Cerebellar nuclear complex (tissue), 1 donor: ENCODE measurements at places on chromosomes 2 and 18.

DNA sequence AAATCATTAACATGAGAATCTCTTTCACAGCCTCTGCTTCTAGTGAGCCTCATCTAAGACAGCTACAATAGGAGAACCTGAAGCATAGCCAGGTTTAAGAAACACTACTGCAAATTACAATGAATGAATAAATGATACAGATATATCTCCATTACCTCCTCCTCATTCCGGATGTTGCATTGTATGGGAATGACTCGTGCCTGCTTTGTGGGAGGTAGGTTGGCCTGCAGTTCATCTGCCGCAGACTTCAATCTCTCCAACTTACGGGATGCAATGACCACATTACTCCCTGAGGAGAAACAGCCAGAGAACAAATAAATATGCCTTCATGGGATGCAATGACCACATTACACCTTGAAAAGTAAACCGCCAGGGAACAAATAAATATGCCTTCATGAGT, 15.4 kb downstream of the PECR start:
- DNase-seq = no peak

DNA sequence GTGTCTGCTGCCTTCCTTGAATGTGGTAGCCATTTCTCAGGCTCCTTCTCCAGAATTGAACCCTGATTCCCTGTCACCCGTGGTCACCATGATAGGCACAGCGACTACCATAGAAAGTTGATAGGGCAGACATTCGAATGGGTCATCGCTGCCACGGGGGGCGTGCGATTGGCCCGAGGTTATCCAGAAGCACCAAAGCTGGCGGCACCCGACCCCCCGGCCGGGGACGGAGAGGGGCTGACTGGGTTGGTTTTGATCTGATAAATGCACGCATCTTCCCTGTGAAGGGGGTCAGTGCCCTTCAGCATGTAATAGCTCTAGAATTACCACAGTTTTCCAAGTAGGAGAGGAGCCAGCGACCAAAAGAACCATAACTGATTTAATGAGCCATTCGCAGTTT, 94.0 kb upstream of the ANKRD30BL start:
- DNase-seq = no peak

DNA sequence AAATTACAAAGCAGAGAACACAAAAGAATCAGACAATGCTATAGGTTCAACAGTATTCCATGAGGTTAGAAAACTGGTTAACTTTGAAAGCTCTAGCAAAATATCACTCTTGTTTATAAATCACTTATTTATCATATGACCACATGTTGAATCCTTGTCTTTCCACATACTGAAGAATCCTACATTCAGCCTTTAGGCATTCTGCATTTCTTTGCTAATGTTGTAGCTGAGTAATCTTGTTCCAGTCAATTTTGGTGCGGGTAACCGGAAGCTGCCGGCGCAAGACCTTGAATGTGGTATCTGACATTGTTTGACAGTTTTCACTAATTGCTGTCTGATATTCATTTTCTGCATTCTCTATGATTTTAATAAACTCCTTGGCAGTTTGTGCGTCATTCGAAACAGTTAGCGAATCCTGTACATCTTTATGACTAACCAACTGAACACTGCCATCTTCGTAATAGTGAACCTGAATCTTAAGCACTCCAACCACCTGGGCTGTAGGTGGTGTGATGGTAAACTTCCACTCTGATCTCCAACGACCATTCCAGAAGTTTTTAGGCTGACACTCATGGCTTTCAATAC, 154.1 kb downstream of the BAZ2B start:
- DNase-seq = no peak

DNA sequence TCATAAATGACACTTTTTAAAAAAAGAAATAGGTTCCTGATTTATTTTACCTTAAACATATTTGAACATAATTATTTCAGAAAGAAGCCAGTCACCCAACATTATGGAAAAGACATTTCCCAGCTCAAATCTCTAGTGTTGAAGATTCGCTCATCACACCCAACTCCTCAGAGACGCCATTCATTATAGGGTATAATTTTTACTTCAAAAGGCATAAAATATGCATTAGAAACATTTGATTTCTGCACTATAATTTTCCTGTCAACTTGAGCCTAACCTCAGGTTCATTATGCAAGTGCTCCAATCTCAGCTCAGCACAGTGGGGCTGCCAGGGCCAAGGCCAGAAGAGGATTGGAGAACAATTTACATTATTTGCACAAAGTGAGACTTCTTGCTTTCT, 58.8 kb upstream of the TTN start:
- no peak for DNase-seq

DNA sequence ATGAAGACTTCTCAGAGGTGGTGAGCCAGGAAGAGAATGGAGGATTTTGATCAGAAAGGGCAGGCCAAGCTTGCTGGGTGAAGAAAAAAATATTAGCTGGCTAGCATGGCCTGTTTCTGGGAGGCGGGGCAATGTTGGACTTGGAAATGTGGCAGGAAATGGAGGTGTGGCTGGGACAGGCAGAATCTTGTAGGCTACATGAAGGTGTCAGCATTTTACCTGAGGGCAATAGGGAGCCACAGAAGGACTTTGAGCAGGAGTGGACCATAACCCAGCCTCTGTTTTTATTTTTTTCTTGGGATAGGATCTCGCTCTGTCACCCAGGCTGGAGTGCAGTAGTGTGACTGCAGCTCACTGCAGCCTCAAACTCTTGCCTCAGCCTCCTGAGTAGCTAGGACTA, 31.7 kb downstream of the EMX1 start:
- DNase-seq = no peak

DNA sequence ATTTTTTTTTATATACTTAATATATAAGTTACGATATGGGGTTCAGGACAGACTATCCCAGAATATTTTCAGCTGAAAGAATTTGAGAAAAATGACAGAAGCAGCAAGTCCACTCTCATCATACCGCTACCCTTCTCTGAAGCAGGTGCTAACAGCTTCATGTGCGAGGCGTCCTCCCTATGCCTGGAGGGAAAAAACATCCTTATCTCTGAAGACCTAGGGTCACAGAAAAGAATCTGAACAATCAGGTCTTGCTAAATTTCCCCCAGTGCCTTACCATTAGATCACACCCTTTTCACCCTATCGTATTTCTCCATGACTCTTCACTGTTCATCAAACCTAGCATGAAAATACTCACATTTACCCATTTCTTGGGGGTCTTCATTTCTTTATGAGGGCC, 51.9 kb upstream of the CREB1 start:
- no peak for DNase-seq

DNA sequence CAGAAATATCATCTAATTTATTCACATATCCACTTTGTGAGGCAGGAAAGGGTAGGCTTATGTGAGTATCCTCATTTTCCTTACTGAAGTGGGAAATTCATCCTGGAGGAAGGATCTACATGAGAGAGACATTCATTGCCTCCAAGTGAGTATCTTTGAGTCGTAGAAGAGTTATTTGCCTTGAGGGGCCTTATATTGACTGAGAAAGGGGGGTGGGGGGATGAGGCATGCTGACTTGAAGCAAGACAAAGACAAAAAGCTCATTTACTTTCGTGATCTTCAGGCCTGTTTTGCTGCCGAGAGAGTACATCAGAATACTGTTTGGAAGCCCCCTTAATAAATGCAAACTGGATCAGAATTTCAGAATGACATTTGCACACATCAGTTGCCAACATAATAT, 17.6 kb upstream of the NEDD4L start:
- no peak for DNase-seq

- no peak for DNase-seq
Observed at GRCh38 chr18:42339372-42339771, 384.3 kb downstream of the PIK3C3 start.

DNA sequence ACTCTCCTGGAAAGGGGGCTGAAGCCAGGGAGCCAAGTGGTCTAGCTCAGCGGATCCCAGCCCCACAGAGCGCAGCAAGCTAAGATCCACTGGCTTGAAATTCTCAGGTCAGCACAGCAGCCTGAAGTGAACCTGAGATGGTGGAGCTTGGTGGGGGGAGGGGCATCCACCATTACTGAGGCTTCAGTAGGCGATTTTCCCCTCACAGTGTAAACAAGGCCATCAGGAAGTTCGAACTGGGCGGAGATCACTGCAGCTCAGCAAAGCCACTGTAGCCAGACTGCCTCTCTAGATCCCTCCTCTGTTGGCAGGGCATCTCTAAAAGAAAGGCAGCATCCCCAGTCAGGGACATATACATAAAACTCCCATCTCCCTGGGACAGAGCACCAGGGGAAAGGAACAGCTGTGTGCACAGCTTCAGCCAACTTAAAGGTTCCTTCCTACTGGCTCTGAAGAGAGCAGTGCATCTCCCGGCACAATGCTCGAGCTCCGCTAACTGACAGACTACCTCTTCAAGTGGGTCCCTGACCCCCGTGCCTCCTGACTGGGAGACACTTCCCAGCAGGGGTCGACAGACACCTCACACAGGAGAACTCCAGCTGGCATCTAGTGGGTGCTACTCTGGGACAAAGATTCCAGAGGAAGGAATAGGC, 282.3 kb upstream of the EPC2 start:
- DNase-seq = no peak

DNA sequence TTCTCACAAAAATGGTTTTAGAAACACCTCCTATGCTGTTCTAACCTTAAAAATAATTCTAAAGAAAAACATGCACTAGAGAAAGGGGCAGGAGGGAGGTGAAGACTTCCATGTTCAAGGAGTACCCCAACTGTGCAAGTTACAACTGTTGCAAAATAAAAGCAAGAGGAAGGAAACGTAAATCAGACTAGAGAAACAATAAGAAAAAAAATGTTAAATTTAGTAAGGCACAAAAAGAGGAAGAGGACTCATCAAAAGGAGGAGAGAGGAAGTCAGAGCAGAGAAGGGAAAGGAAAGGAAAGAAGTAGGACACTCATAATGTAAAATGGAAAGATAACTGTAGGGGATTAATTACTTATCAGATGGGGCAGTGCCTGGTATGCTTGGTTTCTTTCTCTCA, 34.1 kb downstream of the RAPH1 start:
- no peak for DNase-seq

GRCh38 chr2:138298120-138298814, 203.3 kb upstream of the SPOPL start:
- DNase-seq = no peak

GRCh38 chr2:62363166-62363565, 142.8 kb downstream of the TMEM17 start:
- DNase-seq = no peak

DNA sequence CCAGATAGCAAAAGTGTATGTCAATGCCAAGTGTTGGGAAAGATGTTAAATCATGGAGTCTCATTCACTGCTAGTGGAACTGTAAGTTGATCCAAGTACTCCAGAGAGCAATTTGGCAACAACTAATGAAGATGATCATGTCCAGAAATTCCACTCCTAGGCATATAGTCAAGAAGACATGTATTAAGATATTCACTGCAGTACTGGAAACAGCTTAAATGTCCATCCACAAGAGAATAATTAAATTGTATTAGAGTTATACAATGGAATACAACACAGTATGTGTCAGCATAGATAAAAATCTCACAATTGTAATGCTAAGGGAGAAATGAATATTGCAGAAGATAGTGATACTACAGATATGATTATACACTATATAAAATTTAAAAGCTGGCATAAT, 15.2 kb upstream of the LBH start:
- DNase-seq = no peak

GRCh38 chr2:25378731-25379490, 37.2 kb upstream of the DNMT3A start:
- DNase-seq = no peak

GRCh38 chr18:79129120-79129519, 59.9 kb downstream of the ATP9B start:
- DNase-seq = no peak

DNA sequence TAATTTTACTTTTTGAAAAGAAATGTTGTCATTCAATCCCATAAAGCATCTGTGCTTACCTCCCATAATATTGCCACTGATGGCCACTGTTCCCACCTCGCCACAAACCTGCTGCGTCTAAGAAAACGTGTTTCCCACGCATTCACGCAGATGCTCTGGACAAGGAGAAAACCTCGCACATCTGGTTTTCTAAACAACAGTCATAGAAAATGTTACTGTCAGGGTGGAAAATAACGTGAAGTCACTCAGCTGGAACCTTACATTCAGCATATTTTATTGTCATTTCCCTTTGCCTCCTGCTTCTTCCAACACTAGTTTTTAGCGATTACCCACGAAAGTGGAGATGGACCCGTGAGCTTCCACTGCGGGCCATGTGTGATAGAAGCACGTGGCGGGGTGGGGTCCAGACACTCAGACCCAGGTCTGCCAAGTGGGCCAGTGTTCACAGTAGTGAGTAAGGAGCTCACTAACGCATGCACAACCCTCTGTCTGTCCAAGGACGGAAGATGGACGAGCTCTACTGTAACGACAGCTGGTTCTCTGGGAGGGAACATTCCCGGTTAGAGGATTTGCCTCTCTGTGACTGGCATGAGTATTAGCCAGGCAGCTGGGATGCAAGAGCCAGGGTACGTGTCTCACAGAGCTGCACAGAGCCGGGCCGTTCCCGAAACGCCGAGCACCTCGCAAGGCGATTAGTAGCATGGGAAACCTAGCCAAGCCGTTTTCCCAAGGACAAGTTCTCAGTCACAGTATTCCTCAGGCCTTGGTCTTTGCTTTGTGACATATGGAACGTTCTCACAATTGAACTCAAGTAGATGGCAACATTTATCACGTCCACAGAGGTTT, 94.5 kb downstream of the MTCL1 start:
- no peak for DNase-seq

- DNase-seq = no peak
Observed at GRCh38 chr2:71666094-71666474, 212.7 kb downstream of the DYSF start.

- DNase-seq = no peak
Observed at GRCh38 chr18:58051765-58052460, 7.9 kb downstream of the NEDD4L start.

DNA sequence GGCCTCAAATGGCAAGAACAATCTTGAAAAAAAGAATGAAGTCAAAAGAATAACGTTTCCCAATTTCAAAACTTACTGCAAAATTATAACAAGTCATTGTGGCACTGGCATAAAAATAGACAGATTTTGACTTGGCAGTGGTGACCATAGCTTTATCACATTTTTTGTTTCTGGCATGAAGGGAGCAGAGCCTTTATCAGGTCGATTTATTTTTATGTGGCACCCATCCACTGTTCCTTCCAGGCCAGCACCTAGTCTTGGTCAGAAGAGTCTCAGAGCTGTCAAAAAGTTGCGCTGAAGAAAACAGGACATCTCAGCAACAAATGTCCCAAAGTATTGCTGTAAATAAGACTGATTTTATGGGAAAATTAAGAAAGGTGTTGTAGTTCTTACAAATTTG, 92.4 kb downstream of the TRABD2A start:
- no peak for DNase-seq

DNA sequence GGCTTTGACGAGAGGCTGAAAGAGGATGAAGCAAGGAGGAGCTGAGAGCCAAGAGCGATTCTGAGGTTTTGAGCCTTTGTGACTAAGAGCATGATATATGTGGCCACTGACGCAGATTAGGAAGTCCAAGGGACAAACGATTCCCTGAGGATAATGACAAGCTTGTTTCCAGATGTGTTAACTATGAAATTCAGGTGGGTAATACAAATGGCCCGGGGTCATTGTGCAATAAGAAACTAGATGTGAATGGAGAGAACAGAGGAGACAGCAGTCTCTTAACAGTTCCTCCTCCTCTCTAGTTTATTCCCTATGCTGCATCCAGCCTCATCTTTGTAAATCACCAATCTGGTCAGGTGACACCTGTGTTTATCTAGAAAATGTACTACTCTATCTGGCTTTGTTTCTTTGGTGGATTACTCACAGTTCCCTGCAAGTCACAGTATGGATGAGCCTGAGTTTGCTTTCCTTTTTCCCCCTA, 84.2 kb downstream of the SOCS6 start:
- no peak for DNase-seq
